GM19239 (cell line): ENCODE measurements at places on chromosomes 5 and 9.

- DNase-seq: no peak
These were observed 41.7 kb upstream of the IL17B start for GRCh38 chr5:149420545-149421371.

DNA sequence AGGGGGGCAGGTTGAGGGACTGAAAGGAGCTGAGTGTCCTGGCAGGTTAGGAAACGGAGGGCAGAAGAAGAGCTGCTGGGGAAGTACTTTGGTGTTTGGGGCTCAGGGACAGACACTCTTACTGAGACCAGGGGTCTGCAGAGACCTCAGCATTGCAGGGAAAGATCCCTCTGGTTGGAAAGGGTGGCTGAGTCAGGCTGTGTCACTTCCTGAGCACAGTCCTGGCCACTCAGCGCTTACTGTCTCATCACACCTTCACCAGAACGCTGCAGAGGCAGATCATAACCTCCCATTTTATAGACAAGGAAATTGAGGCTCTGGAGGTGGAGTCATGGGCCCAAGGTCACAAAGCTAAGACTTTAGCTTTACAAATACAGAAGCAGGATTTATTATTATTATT, 54.3 kb downstream of the LMX1B start:
- no peak for DNase-seq

DNA sequence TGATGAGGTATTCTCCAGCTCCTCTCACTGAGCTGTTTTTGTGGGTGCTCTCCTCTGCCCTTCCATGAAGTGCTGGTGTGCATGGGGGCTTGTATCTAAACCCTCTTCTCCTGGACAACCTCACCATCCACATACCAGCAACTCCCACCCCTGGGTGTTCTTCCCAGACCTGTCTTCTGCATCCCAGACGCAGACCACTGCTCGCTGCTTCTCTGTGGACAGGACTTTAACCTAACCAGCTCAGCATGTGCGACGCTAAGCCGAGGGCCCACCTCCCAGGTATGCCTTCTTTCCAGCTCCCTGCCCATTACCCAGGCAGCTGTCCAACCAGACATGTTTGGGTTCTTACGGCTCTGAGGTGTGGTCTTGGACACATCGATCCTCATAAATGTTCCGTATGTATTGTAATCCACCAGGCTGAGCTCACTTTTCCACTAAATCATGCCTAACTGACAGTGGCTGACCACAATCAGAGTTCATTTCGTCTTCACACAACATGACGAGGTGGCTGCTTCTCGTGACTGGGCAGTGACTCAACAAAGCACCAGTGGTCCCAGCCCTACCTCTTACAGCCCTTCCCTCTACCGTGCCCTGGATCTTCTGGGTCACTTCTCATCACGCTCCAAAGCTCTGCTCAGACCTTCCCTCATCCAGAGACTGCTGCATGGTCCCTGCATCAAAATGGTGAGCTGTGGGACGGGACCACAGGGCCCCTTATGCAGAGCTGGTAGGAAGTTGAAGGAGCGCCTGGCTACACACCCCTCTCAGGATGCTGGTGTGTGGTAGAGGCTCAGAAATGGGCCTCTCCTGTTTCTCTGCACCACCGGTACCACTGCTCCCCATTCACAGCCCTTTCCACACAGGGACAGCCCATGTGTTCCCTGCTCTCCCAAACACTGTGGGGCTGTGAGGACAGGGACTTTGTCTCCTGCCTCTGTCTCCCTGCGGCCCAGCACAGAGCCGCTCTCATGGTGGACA, 9.6 kb upstream of the PTGES2 start:
- no peak for DNase-seq

- DNase-seq: no peak
These were observed 38.9 kb upstream of the FOXB2 start for GRCh38 chr9:76980566-76980965.

DNA sequence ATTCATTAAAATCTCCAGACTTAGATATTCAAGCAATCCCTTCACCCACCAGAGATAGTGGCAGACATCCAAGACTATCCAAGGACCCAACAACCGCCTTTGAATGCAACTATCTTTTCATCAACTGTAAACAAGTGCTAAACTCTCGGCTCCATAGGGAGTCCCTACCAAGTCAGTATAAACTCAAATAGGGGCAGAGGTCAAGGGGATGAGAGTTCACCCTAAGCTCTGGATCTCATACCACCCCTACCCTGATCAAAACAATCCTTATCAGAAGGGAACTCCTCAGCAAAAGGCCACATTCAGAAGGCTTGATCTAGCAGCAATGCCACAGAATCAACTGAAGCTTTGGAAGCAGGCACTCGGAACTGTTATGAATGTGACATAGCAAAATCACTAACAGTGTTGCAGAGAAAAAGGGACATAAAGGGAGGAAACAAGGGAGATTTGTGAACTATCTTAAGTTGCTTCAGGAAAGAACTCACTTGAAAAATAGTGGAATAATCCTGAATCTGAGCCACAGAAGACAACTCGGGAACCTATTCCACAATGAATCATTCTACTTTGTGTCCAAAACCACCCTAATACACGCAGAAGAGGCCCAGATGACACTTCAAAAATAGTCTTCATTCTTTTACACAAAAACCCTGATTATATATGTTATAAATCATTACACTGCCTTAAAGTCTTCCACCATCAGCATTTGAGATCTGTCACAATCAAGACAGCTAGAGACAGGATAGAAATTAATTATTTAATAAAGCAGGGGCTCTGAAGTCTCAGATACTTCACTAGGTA, 49.8 kb downstream of the NR6A1 start:
- DNase-seq: no peak

GRCh38 chr9:86351880-86352279, 2.3 kb downstream of the TUT7 start:
- no peak for DNase-seq

DNA sequence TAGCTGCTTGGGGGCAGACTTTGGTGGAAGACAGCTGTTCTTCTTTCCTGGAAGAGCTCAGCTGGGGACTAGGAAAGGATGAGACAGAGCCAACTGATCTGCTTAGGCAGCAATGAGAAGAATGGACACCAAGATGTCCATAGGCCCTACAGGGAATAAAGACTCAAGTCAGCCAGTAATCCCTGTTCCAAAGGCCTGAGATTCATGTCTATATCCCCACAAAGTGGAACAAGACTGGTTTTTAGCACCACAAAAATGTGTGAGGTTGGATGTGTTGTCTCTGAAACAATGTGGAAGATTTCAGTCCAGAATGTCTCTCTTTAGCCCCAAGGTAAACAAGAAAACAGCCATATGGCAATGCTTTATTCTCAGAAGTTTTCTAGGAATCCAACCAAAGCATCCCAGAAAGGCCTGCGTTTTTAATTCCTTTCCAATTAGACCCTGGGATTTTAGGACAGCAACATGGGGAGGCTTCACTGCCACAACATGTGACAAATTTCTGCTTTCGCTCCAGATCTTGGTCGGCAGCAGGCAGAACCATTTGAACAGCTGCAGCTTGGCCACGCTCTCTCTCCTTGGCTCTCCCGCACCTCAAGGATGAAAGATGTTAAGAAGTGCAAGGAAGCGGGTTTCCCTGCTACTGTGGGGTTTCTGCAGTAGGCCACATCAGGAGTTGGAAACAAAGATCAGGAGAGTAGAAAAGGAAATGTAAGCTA, 245.1 kb downstream of the FSTL4 start:
- no peak for DNase-seq

GRCh38 chr9:71984403-71984802, 73.0 kb downstream of the C9orf85 start:
- DNase-seq: no peak

DNA sequence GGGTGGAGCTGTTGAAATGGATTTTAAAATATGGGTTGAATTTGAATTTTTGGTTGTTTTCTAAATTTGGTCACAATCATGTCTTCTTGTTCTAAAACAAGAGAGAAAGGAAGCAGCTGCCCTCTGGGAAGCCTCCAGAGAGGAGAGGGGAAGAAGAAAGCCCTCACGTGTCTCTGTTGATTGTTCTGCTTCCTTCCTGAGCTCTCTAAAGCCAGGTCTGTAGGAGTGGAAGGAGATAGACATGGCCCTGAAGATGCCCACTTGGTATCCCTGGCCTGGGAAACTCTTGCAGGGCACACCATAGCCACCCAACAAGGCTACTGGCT, 59.6 kb downstream of the GALNT12 start:
- no peak for DNase-seq

- DNase-seq: no peak
These were observed 492.1 kb downstream of the ARHGEF28 start for GRCh38 chr5:74118071-74118470.

- DNase-seq: no peak
These were observed 109.4 kb downstream of the MAT2B start for GRCh38 chr5:163614787-163615186.
